Lung (tissue), 17 donors: ENCODE measurements at places on chromosomes 4 and X. TPM values are rescaled to one million over a fixed set of nuclear protein-coding genes. Genes with fewer than 3 reads are reported as not detected.

HTR2C gene
- total RNA-seq = 0.23 TPM

DUSP9 gene
- total RNA-seq = 0.28 TPM

MAOB gene
- 17.2 TPM for total RNA-seq

TLR1 gene
- 26.6 TPM for total RNA-seq

HMGN5 gene
- total RNA-seq = 5.3 TPM

ERVMER34-1 gene
- total RNA-seq = 2.2 TPM

- DNase-seq = no peak
Measured at GRCh38 chr4:184370711-184371389, 103.5 kb downstream of the IRF2 start.

- DNase-seq = no peak
Measured at GRCh38 chr4:8744083-8744805, 127.4 kb downstream of the HMX1 start.

GRCh38 chrX:153530411-153531129 lies 13.1 kb downstream of the ATP2B3 start:
- DNase-seq = no peak

DNA sequence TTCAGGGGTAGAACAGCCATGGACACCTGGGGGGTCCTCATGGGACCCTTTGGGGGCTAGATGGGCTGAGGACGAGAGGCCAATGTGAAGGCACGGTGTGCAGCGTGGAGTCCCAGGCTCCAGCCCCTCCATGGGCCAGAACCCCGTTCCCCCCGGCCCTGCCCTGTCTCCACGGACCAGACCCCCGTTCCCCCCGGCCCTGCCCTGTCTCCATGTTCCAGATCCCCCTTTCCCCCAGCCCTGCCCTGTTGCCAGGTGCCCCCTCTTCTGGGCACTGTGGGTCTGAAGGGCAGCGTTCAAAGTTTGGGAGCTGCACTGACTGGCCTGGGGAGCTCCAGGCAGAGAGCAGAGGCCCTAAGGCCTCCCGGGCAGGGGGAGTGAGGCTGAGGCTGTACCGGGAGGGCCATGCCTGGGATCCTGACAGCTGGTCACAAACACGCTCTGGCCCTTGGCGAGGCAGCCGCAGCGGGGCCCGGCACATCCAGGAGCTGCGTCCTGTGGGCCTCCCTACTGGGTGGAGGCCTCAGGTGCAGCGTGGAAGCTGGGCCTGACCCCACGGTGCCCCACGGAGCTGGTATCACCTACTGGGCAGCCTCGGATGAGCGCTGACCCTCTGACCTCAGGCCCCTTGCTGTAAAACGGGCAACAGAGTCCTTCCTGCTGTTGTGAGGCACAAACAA lies 8.9 kb downstream of the DGKQ start:
- no peak for DNase-seq

- no peak for DNase-seq
Measured at GRCh38 chrX:42955349-42955748, 177.4 kb upstream of the PPP1R2C start.

GRCh38 chrX:133258481-133258880 lies 40.3 kb upstream of the TFDP3 start:
- no peak for DNase-seq

DNA sequence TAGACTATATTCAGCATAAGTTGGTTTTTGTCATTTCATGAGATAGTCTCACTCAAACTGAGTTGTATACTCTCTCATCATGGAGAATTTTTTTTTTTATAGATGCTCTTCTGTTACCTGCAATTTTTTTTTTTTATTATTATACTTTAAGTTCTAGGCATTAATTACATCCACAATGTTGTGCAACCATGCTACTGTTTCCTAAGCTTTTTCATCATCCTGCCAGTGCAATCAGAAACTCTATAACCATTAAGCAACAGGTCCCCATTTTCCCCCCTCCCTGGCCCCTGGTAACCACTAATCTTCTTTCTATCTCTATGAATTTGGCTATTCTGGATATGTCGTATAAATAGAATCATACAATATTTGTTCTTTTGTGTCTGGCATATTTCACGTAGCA lies 321.6 kb downstream of the STIM2 start:
- DNase-seq = no peak

- no peak for DNase-seq
Measured at GRCh38 chr4:82988323-82988832, 22.2 kb downstream of the LIN54 start.

DNA sequence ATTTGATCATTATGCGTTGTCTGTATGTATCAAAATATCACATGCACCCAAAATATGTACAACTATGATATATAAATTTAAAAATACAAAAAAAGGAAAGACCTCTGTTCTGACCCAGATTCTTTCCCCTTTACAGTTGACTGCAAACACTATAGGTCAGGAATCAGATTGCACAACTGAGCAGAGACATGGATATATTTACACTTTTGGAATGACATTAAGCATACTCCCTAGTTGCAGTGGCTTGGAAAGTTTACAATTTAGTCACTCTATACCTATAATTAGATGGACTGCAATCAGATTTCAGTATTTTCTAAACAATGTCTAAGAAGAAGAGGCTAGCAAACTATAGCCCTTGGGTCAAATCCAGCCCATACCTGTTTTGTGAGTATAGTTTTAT lies 98.5 kb upstream of the INPP4B start:
- no peak for DNase-seq

DNA sequence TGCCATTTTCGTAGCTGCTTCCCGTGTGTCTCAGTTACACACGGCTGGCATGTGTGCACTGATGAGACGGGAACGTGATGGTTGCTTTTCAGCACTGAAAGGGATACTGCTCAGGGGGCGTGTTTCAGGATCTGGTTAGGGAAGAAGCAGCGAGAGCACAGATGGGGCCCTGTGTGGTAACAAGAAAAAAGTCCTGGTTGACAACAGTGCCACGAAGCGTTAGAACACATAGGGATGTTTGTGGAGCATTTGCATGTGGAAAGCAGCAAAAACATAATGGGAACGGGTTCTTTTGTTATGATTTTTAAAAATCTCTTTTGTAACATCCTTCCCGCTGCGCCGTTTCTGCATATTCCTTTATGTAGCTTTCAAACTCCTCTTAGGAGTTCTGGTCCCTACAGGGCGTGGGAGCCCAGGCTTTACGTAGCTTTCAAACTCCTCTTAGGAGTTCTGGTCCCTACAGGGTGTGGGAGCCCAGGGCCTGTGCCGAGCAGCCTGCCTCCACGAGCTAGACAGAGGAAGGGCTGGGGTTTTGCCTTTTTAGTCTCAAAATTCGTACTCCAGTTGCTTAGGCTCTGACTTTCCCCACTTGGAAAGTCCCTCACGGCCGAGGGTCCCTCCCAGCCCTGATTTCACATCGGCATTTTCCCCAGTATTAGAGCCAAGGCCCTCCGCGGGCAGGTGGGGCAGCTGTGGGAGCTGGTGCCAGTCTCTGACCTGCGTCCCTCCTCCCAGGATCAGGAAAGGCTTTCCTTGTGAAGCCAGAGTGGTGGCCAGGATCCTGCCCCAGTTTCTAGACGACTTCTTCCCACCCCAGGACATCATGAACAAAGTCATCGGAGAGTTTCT lies 11.0 kb upstream of the MSANTD1 start:
- no peak for DNase-seq

DNA sequence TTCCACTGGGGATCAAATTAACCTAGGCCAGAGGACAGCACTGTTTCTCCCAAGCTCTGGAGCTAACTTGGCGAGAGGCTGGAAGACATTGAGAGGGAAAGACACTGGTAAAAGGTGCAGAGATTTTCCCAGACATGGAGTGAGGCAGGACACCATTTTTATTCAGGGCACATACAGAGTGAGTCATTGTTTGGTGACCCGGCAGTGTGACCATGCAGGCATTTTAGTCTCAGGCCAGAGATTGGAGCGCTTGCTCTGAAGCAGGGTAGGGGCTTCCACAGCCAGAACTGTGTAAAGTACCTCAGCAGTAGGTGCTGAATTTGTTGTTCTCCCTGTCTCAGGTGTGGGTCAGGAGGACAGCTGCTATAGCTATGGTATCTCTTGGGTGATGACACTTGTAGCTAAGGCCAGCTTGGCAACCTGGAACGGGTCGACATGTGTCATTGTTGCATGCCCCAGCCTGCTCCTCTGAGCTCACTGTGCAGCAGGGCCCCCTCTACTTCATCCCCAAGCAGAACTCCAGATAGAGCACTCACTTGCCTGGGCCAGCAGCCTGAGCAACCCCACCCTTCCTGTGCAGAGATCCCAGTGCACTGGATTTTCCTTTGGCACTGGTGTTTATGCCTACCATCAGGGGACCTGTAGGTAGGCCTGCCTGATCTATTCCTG lies 79.8 kb upstream of the ATP8A1 start:
- no peak for DNase-seq

DNA sequence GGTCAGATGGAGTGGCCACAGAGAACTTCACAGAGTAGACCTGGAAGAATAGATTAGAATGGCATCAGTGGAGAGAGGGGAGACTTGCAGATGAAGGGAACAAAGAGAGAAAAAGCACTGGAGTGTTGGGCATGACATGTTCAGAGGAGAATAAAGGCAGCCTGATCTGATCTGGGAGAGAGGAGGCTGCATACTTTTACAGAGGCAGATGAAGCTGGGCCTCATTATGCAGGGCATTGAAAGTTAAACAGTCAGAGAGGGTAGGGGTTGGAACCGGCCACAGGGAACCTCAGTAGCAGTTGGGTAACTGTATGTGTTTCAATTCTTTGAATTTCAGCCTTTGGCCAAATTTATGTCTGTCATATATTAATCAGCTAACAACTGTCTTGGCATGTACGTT lies 61.2 kb downstream of the SH3BGRL start:
- no peak for DNase-seq

DNA sequence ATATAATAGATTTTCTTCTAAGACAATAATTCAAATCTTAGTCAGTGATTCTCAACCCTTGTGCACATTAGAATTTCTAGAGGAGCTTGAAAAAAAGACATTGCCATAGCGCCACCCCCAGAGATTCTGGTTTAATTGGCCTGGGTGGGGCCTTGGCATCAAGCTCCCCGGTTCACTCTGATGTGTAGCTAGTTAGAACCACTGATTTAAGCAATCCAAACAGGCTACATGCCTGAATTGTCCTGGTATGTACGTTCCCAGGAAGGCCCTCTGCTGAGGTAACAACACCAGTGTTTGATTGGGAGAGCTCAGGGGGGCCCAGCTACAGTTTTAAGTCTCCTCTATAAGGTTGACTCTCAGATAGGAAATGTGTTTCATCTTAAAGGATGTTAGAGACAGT lies 1.3 kb upstream of the ATP10D start:
- DNase-seq = no peak
